Fibroblast of lung (primary cell): ENCODE measurements at places on chromosomes 7 and 10.

- H3K4me3 ChIP-seq, result no peak overlapping the region
- H3K27ac ChIP-seq, result no peak overlapping the region
- H3K27me3 ChIP-seq, result no peaks in the 10 kb centered on the region
- peak; percentile 50 for DNase-seq
- no peaks in the 10 kb centered on the region for H3K36me3 ChIP-seq
- no peaks in the 10 kb centered on the region for H3K4me1 ChIP-seq
Measured at GRCh38 chr7:41466760-41467384, 236.0 kb downstream of the INHBA start.

DNA sequence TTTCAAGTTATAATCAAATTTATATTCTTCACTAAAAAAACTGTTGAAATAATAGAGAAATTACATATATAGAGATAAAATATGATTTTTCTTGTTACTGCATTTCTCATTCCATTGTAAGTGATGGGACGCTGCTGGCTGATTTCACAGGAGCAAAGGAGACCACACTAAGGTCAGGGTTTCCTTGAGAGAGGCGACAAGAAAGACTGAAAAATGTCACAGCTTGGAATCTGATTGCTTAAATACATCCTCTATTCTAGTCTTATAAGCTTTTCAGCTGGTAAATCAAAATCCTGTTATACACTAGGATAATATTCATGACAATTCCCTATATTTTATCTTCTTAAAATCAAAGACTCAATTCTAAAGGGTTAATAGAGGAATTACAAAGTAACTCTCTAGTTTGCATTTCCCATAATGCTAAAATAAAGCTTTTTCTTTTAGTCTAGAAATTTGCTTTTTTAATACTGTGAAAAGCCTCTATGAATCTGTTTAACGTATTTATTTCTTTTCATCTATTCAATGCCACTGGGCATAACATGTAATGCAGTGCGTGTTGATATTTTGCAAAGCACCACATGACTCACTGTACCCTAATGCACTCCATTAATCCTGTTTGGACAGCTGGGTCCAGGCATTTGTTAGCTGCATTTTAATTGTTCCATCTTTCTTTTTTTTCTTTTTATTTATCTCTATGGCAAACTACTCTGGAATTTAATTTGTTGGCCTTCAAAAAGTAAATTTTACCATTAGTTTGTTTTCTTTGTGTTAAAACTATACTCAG lies 81.7 kb downstream of the RNF32 start:
- no peaks in the 10 kb centered on the region for H3K4me1 ChIP-seq
- H3K27ac ChIP-seq, result no peak overlapping the region
- no peaks in the 10 kb centered on the region for H3K27me3 ChIP-seq
- no peak overlapping the region for H3K4me3 ChIP-seq

- no peaks in the 10 kb centered on the region for H3K36me3 ChIP-seq
- no peaks in the 10 kb centered on the region for H3K27me3 ChIP-seq
- no peak for DNase-seq
- H3K4me1 ChIP-seq, result no peaks in the 10 kb centered on the region
- H3K27ac ChIP-seq, result no peak overlapping the region
- H3K4me3 ChIP-seq, result no peak overlapping the region
Measured at GRCh38 chr7:115178835-115179234, 256.9 kb downstream of the MDFIC start.

GRCh38 chr7:71780282-71780681 lies 631.9 kb downstream of the CALN1 start:
- DNase-seq, result no peak
- no peak overlapping the region for H3K27ac ChIP-seq
- no peaks in the 10 kb centered on the region for H3K36me3 ChIP-seq

GRCh38 chr7:121107923-121108498 lies 119.5 kb downstream of the CPED1 start:
- H3K27me3 ChIP-seq, result no peaks in the 10 kb centered on the region
- peaks cover 10% of the 10 kb centered on the region for H3K36me3 ChIP-seq

DNA sequence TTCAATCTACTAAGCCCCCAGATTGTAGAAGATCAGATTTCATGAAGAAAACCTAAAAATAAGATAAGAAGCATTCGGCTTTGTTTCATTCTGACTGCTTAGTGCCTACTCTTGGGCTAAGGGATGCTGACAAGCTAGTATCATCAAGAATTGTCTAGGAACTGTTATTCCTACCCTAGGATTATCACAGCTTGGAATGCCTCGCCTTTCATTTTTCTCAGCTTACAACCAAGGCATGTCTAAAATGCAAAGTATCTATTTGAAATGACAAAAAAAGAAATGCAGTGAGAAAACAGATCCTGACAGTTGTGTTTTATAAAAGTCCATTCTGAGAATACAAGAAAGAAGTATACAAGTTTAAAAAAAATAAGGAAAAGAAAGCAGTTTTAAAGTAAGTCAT lies 441.0 kb downstream of the KCNMA1 start:
- H3K4me1 ChIP-seq, result peaks cover 2% of the 10 kb centered on the region
- H3K27ac ChIP-seq, result no peak overlapping the region
- no peaks in the 10 kb centered on the region for H3K27me3 ChIP-seq
- H3K36me3 ChIP-seq, result no peaks in the 10 kb centered on the region
- DNase-seq, result peak; percentile 37
- H3K4me3 ChIP-seq, result no peak overlapping the region

DNA sequence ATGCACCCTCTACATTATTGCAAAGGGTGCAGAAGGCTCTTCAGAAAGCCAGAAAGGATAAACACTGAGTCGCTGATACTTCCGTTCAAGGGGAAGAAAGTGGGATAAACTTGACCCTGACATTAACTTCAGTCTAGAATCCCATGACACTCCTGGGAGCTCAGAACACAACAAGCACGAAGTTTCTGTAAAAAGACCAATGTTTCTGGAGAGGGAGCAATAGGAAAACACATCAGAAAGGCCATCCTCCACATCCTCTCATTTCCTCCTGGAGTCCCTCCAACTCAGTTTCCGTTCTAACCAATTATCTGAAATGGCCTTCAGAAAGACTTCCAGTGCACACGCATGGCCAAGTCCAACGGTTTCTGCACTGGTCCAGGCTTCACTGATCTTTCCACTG lies 113.5 kb downstream of the SORBS1 start:
- H3K27me3 ChIP-seq, result no peaks in the 10 kb centered on the region
- no peak overlapping the region for H3K27ac ChIP-seq
- DNase-seq, result peak; percentile 53
- H3K4me3 ChIP-seq, result no peak overlapping the region
- peaks cover 5% of the 10 kb centered on the region for H3K4me1 ChIP-seq

DNA sequence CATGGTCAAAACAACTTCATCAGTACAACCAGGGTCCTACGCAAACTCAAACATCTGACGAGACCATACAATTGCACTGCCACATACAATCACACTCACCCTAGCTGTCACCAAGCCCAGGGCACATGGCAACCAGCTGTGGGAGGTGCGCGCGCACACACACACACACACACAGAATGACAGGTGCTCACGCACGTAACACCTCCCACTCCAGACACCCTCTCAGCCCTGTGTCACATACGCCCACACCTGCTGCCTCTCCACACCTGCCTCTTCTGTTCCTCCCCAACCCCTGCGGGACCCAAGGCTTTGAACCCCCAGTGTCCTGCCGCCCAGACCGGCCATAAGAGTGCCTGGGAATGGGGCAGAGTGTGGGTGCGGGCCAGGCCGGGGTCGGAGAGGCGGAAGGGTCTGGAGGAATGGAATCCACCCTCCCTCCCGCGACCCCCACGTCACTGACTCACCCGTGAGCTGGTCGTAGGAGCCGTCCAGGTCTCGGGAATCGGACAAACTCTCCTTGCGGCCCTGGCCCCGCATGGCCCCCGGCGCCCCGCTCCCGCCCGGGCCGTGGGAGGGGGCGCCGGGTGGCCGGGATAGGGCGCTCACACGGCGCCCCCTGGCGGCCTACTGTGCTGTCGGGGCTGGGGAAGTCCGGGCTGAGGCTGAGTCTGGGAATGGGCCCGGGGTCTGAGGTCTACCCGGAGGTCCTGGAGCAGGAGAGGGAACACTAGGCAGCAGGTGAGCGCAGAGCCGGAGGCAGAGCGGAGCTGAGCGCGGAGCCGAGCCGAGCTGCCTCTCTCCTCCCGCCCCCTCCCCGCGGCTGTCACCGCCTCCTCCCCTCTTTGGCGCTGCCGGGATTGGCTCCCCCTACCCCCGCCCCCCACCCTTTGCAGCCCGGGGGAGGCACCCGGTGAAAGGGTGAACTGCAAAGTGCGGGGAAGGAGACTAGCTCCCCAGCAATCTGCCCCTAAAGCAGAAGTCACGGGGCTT lies at the start of gene KCNIP2:
TSS of gene KCNIP2 (minus strand) at position 769 of the 990 bp plus-strand sequence. CDS start at position 537, 232 bp downstream.
- no peaks in the 10 kb centered on the region for H3K4me1 ChIP-seq
- peaks cover 2% of the 10 kb centered on the region for H3K36me3 ChIP-seq
- H3K27me3 ChIP-seq, result no peaks in the 10 kb centered on the region

DNA sequence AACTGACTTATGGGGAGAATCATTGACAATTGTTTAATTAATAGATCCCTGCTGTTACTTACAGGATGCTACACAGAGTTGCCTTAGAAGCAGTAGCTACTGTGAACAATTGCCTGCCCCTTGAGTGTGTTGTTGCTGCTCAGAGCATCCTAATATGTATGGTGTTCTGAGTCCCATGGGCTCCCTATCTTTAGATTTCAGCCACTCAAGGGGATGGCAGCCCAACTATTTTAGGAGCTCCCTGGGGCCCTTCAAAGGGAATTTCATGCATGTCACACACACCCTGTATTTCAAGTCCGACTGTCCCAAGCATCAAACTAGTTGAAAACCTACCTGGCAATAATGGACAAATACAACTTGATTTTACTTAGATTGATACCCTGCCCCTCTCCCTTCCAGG lies 111.2 kb downstream of the NOC3L start:
- DNase-seq, result no peak
- H3K27ac ChIP-seq, result no peak overlapping the region
- H3K4me1 ChIP-seq, result no peaks in the 10 kb centered on the region
- no peak overlapping the region for H3K4me3 ChIP-seq

- H3K27me3 ChIP-seq, result peaks cover 53% of the 10 kb centered on the region
- DNase-seq, result no peak
- H3K36me3 ChIP-seq, result no peaks in the 10 kb centered on the region
- no peaks in the 10 kb centered on the region for H3K4me1 ChIP-seq
- no peak within 1 kb of the TSS for H3K4me3 ChIP-seq
Measured at GRCh38 chr10:93073539-93074146, at the start of gene CYP26A1. CYP26A1 (plus strand) TSS chr10:93073893; CDS start chr10:93073935, 42 bp downstream.

DNA sequence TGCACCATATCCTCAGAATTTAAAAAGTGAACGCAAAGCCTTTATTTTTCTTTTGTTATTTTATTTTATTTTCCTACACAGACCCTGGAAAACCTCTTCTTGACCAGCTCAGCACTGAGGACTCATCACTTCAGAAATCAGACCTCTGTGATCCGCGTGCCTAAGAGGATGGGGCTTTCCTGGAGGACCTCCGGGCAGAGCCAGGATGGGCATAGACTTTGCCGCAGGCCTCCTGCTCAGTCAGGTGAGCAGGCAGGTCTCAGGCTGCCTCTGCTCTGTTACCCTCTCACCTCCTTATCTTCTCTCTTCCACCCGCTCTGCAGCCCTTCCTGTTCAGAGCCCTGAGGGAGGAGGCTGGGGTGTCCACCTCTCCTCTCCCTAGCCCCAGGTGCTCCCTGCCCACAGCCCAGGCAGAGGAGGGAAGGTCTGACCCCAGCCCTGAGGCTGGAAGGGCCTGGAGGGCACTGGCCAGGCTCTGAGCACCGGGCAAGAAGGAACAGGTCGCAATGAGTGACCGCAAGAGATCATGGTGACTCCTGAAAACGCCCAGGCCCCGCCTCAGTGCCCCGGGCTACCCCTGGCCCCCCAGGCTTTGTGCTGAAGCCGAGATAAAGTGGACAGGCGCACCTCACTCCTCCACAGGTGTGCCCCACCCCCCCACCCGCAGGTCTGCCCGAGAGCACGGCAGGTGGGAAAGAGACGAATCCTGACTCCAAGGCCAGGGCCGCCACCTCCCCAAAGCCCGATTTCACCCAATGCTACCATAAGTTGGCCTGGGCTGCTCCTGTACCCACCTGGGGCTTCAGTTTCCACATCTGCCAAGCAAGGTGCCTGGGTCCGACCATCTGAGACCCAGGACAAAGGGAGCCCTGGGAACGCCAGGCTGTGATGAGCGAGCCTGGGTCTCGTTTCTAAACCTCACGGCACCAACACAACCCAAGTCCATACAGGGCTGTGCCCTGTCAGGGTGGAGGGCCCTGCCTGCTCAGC lies 2.8 kb downstream of the CALML5 start:
- H3K27me3 ChIP-seq, result no peaks in the 10 kb centered on the region
- no peaks in the 10 kb centered on the region for H3K4me1 ChIP-seq
- no peaks in the 10 kb centered on the region for H3K36me3 ChIP-seq
- H3K27ac ChIP-seq, result no peak overlapping the region

DNA sequence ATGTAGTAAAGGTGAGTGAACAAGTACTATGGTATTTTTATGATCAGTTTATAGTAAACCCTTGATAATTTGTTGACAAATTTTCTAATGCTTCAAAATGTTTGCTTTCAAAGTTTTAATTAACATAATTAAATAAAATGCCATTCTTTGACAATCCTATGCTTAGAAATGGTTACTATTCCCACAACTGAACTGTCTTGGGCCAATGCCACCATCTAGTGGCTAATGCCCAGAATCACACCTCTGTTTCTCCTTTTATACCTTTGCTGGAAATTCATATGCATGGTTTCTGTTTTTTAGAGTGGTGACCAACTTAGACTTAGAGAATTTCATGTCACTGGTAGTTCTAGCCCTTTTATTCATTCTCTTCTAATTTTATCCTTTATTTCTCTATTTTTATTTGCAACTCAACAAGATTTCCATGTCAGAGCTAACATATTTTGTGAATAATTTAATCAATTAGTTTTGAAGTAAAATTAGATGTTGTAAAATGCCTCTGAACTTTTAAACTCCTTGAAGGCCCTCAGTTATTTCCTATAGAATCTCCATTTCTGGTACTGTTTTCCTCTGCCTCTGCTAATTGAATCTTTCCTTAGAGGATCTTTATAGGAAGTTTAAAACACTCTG lies 31.1 kb downstream of the PCGF5 start:
- no peaks in the 10 kb centered on the region for H3K27me3 ChIP-seq
- H3K4me3 ChIP-seq, result no peak overlapping the region
- H3K27ac ChIP-seq, result no peak overlapping the region
- DNase-seq, result peak; percentile 33
- no peaks in the 10 kb centered on the region for H3K36me3 ChIP-seq
- H3K4me1 ChIP-seq, result no peaks in the 10 kb centered on the region

- H3K4me3 ChIP-seq, result no peak overlapping the region
- H3K4me1 ChIP-seq, result peaks cover 3% of the 10 kb centered on the region
- H3K27me3 ChIP-seq, result no peaks in the 10 kb centered on the region
- H3K27ac ChIP-seq, result no peak overlapping the region
- no peaks in the 10 kb centered on the region for H3K36me3 ChIP-seq
- DNase-seq, result no peak
Measured at GRCh38 chr10:3236644-3237404, 64.2 kb upstream of the PITRM1 start.

- H3K27me3 ChIP-seq, result no peaks in the 10 kb centered on the region
- H3K4me1 ChIP-seq, result peaks cover under 1% of the 10 kb centered on the region
Measured at GRCh38 chr10:102460836-102461186, 9.5 kb upstream of the C10orf95 start.
